ENCODE measurements at places on chromosomes 2 and 18.

DNA sequence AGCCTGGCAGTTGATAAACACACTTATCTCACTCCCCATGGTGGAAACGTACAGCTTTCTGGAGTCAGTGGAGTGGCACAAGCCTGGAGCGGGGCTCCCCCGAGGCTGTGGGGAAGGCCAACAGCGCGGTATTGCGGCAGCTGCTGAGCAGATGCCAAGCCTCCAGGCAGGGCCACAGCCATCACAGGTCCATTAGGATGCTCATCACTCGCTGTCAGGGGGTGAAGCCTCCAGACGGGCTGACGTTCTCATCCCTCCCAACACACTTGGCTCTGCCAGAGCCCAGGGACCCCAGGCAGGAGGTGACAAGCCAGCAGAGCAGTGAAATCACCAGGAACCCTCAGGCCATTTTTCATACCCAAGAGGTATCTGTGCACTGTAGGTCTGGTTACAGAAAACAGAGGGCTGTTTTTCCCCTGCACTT lies 529.2 kb upstream of the KLHL29 start:
- DNase-seq: no peak

- DNase-seq: no peak
Measured at GRCh38 chr2:200471324-200471848, 38.5 kb downstream of the KCTD18 start.

- DNase-seq: no peak
Measured at GRCh38 chr2:102051692-102052277, 60.0 kb downstream of the IL1R2 start.

- no peak for DNase-seq
Measured at GRCh38 chr2:11874861-11875260, 128.4 kb downstream of the LPIN1 start.

- no peak for DNase-seq
Measured at GRCh38 chr18:68342039-68342659, 372.8 kb downstream of the TMX3 start.

GRCh38 chr2:9378433-9379390 lies 44.6 kb downstream of the ITGB1BP1 start:
- peak; percentile 55 for DNase-seq

DNA sequence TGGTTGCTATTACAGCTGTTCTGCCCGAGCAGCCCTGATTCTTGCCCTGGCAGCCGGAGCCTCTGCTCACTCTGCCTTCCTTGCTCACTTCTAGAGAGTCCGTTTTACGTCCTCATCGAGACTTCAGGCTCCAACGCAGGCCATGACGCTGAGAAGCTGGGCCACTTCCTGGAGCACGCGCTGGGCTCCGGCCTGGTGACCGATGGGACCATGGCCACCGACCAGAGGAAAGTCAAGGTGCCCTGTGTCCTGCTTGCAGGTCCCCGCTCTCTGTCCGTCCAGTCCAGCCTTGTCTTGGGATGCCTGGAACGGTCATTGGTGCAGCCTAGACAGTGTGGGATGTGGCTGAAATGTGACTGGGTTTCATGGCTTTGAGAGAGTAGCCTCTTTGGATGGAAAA lies 16.7 kb downstream of the D2HGDH start:
- DNase-seq: no peak

DNA sequence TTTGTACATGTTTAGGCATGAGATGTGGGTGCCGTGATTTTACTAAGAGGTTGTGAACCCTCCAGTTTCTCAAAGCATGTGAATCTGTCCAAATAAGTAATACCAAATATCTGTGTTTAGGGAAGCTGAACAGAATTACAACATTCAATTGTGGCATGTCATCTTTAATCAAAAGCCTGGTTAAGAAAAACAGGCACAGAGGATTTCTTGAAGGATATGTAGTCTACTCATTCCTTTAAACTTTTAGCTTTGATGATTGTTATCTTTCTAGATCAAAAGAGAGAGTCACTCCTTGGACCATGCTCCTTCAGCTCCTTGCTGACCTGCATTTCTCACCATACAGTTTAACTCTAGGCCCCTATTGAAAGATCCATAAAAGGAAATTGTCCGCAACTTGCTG lies 296.8 kb downstream of the STK39 start:
- no peak for DNase-seq

GRCh38 chr2:222641336-222641735 lies 14.6 kb downstream of the FARSB start:
- DNase-seq: no peak

- no peak for DNase-seq
Measured at GRCh38 chr2:37464067-37464466, 119.6 kb downstream of the QPCT start.

GRCh38 chr18:25974630-25975077 lies 115.8 kb downstream of the SS18 start:
- no peak for DNase-seq

DNA sequence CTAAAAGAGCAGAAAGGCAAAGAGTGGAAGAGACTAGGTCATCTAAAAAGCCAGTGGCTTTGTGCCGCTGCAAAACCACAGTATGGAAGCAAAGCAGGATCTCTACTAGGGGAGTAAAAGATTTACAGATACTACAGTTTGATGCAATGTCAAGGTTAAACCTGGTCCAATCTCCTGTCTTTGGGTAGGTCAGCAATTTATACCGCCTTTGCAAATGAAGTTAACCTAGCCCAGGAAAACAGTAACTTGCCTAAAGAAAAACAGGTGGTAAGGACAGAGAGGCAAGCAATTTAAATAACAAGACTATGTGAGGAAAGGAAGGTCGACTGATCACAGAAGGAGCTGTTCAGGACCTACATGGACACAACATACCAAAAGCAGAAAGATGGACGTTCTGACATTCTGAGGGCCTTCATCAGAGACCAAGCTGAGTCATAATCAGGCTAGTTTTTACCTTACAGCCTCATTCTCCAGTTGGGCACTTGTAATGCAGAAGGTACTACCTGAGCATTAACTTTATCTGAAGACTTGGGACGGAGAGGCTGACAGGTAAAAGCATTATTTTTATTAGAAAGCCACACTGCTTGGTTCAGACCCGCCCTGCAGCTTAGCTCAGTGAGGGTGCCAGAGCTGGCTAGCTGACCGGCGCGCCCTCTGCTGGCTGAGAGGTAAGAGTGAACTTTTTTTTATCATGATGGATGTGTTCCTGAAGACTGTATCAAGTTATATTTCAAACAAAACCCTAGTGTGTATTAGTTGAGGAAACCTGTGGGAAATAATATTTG lies 15.9 kb downstream of the CDKL4 start:
- DNase-seq: peak; percentile 36

DNA sequence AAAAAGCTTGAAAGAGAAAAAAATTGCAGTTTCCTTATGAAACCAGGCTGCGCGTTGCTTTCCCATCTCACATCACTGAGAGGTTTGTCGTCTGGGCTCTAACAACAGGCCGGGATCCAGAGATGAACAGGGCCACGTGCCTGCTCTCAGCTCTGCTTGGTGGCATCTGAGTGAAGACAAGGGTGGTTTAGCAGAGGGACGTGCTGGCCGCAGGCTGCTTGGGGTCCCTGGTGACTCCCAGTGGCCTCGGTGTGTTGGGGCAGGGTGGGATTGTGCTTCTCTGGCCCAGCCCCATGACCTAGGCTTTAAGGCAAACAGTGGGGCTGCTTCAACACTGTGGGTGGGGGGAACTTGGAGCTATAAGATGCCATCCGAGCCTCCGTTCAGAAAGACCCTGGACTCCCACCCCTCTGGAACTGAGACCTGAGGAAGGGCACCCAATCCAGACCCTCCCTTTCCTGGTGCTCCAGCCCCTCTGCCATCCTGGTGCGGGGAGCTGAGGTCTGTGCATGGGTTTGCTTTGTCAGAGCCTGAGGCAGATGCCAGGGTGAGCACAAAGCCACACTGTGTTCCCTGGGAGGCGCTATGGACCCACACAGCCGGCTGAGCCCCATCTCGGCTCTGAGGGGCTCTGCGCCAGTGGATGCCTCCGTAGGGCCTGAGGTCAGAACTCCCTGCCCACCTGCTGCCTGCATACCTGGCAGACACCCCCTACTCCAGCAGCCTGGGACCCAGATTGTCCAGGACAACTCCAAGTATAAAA lies 18.4 kb upstream of the HPCAL1 start:
- no peak for DNase-seq

DNA sequence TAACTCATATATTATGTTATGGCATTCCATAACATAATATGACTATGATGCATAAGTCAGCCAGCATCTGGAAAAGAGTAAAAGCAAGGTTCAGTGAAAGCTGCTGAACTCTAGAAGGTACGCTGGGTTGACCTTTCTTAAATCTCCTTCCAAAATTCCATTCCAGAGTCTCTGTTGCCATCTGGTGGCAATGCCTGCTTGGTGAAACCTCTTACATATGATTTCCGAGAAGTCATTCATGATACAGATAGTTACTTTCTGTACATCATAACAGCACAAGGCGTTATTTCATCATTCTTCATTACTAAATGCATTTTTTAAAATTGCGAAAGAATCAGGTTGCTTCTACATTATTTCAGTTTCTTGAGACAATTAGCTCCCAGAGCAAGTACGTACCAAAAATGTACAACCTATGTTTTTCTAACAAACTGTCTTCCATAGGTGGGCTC lies 7.0 kb upstream of the EPG5 start:
- DNase-seq: no peak

DNA sequence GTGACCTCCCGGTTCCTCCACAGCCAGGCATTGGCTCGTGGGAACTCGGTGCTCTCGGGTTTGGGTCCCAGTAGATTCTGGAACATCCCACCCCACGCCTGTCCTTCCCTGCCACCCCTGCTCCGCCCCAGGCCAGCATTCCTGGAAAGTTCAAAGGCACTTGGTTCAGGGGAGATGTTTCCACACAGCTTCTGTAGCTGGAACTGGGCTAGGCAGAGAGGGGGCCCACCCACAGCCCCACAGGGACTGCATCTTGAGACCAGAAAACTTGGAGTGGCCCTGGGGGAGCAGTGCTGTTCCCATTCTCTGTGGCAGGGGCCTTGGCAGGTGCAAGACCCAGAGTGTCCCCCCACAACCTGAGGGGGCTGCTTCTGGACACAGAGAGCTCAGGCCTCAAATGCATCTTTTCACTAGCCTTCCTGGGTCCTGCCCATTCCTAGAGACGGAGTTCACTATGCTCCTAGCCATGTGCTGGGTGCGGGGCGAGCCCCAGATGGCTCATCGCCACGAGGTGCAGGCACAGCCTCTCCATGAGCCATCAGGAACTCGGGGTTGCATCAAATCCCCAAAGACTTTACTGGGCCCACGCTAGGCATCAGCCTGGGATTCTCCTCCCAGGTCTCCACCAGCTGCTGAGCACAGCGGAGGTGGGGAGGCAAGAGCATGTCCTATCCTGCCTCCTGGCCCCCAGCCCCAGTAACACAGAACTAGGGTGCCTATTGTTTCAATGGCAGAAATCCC lies 68.7 kb downstream of the ZFP36L2 start:
- DNase-seq: no peak

DNA sequence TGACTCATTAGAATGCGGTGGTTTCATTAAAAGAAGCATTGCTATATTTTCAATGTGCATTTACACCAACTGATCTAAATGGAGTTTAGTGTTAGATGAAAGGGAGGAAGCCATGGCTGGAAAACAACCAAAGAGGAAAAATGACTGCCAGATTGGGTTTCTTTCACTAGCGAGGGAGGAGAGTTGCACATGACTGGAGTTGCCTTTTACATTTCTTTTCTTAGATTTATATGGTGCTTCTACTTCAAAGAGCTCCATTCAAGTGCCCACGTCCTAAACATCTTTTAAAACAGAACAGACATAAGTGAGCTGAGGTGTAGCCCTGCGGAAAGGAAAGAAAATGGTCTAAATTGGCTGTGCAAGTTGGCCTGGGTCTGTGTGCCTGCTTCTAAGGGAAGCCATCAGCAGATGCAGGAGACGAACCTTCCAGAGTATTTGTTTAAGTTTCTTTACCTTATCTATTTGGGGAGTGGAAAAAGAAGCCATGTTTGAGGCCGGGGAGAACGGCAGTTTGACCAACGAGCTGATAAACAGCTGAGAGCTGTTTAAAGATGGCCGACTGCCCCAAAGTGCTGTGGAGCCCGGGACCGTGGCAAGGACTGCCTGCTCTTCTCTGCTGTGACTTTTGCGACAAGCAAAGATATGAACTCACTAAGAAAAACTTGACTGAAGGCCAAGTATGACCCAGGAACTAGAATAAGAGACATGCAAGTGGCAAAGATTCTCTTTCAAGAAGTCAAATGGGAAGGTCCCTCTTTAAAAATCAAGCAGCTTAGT lies 327.0 kb downstream of the ZNF516 start:
- DNase-seq: no peak

DNA sequence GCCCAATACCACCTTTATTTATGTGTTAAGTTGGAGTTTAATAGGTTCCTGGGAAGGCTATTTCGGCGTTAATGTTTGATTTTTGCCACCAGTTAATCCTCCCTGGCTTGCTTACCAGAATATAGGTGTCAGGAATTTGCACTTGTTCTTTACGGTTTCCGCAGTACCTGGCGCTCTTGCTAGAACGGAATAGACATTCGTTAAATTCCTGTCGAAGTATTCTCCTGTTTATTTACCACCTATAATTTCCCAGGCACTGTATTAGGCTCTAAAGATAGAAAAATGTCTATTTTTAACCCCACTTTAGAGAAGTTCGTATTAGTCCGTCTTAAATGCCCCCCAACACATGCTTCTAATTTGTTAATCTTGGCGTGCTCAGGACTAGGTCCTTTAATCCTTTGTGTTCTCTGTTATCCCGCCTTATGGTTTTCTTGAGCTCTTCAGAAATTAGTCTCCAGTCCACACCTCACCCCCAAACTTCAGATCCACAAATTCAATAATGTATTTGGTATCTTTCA lies 575 bp downstream of the CCDC150 start:
- no peak for DNase-seq

DNA sequence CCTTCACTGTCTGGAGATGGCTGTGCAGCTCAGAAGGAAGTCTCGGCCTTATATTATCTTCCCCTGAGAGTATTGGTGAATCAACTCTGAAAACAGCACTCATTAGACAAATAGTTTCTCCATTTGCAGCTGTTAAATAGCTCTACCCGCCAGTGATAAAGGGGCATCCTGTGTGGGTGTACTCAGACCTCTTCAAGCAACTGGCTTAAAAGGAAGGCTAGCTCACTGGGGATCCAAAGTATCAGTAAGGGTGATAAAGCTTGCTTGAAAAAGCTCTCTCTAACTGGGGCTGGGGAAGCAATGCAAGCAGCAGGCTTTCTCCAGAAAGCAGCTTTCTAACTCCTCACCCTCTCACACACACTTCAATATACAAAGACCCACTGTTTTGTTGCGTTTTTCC lies 64.9 kb upstream of the PSMD14 start:
- no peak for DNase-seq

DNA sequence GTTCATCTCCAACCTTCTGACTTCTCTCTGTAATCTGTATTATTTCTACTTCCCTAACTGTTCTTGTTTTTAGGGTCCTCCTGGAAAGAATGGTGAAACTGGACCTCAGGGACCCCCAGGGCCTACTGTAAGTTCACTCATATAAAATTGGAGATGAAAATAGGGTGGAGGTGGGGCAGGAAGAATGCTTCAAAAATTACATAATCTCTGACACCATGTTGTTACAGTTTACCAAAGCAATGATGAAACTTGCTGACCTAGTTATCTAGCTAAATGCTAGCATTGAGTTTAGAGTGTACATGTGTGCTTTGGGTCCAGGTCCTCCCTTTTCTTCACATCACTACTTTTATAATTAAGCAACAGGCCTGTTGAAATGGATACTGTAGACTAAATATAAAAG lies 23.1 kb downstream of the COL3A1 start:
- no peak for DNase-seq

- DNase-seq: no peak
Measured at GRCh38 chr2:176830362-176830761, 382.2 kb upstream of the HNRNPA3 start.

Measured in GM04504 (cell line).